ENCODE measurements at places on chromosomes 13 and 19.

DNA sequence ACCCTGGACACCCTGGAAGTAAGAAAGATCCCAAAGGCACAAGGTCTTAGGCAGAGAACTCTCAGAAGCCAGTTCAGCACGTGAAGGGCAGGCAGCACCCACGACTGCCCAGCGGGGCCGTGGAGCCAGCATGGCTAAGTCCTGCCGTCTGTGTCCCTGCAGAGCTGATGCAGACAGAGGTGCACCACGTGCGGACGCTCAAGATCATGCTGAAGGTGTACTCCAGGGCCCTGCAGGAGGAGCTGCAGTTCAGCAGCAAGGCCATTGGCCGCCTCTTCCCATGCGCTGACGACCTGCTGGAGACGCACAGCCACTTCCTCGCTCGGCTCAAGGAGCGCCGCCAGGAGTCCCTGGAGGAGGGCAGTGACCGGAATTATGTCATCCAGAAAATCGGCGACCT, 44.8 kb downstream of the PEX11G start:
- no peak for DNase-seq

DNA sequence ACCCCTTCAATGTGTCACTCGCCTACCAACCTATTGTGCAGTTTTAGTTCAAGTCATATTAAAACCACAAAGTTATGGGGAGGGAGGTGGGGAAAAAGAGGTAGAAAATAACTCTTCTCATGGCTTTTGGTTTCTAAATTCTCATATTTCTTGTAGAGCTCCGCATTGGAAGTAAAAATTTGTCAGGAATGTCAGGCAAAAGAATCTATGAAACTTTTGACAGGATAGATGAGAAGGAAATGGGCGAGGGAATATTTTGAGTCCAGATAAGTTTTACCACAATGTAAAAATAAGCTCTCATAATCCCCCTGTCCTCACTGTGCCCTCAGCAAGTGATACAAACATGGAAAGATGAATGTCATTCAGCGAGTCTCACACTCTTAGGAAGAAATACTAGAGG, 270.4 kb downstream of the DLEU7 start:
- no peak for DNase-seq

GRCh38 chr19:14222886-14223285, 16.9 kb upstream of the ADGRL1 start:
- no peak for DNase-seq

GRCh38 chr19:3383121-3383722, 16.8 kb downstream of the NFIC start:
- DNase-seq, result no peak

Measured in CD4-positive, alpha-beta T cell treated with Interleukin-2 at 100 ng/mL for 4 hours (primary cell).